IPS DF 19.7 (cell line): ENCODE measurements at places on chromosomes 2 and 18.

DNA sequence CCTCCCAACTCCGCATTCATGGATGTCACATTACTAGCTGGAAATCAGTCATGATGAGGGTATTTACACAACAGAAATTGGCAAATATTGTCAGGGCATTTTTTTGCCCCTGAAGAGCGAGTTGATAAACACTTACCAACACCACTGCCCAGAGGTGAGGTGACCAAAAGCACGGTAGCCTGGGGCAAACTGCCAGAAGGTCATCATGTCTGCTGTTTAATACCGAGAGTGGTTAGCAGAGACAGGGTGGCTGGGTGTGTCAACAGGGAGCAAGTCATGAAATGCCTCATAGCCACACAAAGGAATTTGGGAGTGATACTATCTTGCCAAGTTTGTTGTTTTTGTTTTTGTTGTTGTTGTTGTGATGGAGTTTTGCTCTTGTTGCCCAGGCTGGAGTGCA, 37.0 kb upstream of the EPC2 start:
- no peak for DNase-seq

DNA sequence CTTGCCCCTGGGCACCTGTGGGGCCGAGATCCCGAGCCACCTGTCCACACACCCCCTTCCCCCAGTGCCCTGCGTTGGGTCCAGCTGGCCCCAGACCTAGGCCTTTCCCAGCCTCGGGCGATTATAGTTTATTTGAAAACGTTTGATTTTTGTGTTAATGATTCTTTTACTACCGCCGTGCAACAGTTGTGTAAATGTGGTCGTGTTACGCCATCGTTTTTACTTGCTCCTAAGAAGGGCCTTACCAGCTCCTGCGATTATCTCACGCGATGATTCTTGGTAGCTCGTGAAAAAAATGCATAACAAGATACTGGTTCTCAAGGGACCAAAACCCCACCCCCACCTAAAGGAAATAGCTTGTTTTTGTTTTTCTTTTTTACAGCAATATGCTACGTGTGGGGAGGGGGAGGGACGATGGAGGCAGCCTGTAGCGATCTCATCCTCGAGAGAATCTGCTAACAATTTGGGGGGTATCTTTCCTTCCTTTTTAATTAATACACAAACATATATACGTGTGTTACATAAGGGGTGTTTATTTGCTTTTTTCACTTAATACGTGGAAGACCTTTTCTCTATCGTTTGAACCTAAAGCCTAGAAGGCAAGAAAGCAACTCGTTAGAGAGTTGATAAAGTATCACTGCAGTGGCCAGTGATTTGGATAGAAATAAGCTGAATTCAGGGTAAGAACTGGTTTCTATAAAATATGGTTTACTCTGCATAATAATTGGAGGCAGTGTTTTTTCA, 1.0 kb downstream of the ZDBF2 start:
- DNase-seq, result no peak

DNA sequence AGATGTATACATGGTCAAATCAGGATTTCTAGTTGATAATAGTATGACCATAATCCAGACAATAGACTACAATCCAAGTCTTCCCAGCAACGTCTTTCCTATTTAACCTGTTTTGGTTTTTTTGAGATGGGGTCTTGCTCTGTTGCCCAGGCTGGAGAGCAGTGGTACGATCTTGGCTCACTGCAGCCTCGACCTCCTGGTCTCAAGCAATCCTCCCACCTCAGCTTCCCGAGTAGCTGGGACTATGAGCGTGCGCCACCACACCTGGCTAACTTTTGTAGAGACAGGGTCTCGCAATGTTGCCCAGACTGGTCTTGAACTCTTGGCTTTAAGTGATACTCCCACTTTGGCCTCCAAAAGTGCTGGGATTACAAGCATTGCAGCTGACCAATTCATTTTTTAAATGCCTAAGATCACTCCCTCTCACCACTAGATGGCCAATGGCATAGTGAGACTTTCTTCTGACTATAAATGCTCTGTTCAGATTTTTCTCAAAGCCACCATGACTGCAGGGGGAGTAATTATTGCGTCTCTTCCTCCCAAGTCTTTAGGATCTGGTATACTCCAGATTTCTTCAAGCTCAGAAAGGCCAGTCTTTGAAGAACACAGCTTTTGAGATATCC, 47.6 kb downstream of the HNRNPLL start:
- no peak for DNase-seq

DNA sequence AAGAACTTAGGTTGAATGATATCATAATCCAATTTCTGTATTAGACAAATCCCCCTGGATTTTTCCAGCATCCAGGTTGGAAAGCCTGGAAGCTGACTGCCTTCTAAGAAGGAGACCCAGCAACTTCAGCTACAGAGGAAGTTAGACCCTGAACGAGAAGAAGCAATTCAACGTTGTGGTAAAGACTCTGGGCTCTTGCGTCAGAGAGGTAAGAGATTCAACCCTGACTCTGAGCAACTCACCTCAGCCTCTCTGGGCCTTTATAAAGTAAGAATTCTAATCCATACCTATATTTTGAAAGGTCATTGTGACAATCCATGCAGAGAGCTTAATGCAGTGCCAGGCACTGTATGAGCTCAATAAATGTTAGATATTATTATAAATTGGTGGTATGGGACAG, 9.7 kb downstream of the E2F6 start:
- DNase-seq, result no peak

DNA sequence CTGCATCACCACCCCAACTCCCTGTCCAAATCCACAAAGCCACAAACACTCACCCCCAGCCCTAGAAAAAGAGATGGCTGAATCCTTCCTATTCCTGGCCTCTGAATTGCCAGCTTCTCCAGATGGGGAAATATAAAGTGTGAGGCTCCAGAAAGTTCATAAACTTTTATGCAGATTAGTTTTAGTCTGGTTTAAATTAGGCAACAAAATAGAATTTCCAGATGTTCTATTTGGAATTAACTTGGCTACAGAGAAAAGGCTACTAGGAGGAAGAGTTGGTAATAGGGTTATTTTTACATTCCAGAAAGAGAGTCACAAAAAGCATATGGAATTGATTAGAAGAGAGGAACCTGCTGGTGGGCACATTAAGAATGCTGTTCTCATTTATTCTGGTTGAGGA, 56.0 kb downstream of the EN1 start:
- DNase-seq, result no peak

DNA sequence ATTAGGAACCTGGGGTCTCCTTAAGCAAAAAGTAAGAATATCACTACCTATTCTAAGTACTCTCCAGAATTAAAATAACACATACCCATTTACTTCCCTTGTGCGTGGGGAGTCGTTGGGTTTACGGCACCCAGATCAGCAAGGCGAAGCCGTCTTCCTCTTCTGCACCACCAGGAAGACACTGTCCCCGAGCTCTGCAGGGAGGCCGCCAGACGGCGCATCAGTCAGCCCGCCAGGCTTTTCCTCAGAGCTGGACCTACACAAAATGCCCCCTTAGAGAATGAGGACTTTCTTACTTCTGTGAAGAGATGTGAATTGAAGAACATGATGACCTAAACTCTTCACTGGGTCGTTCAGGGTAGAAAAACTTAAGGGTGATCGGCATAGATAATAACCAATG, 526.5 kb downstream of the GALR1 start:
- no peak for DNase-seq

DNA sequence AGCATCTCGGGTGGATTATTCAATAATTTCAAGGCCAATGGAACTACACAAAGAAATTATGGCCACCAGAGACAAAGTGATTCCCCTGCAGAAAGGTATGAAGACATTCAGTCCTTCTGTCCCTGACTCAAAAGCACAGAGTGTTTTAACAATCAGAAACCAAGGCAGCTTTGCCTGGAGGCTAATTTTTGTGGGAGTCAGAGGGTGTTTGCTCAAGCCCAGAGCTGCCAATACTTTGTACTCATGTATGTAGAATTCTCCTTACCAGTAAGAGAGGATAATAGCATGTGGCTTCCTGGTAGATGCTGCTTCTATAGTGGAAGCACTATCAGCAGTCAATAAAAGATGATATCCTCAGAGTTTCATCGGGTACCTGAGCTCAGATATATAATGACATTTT, 178.4 kb downstream of the KCNE4 start:
- DNase-seq, result no peak

GRCh38 chr2:233363744-233364235, 9.5 kb downstream of the DGKD start:
- no peak for DNase-seq

- no peak for DNase-seq
Measured at GRCh38 chr2:26737221-26737620, 26.9 kb upstream of the SLC35F6 start.

DNA sequence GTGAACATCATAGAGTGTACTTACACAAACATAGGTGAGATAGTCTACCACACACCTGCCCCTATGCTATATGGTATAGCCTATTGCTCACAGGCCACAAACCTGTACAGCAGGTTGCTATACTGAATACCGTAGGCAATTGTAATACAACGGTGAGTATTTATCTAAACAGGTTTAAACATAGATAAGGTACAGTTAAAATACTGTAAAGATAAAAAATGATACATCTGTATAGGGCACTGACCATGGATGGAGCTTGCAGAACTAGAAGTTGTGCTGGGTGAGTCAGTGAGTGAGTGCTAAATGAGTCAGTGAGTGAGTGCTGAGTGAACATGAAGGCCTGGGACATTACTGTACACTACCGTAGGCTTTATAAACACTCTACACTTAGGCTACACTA, 267.0 kb upstream of the HS6ST1 start:
- no peak for DNase-seq

- DNase-seq, result no peak
Measured at GRCh38 chr2:193103064-193103463, 908.3 kb upstream of the TMEFF2 start.
